ENCODE measurements at places on chromosomes 1 and 21. TPM values are rescaled to one million over a fixed set of nuclear protein-coding genes. Genes with fewer than 3 reads are reported as not detected.

DNA sequence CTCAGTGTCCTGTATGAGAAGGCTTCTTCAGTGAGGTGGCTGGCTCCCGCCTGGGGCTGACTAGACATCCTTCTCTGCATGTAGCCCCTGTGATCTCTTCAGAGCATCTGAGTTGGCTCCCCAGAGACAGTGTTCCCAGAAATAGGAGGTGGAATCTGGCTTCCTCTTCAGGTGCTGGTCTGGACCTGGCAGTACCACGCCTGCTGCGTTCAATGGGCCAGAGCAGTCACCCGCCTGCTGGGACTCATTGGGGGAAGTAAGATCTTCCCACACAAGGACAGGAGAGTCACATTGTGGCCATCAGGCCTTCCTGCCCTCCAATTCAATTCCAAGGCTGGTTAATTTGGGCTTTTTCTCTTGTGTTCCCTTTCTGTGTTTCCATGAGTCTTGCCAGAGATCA lies 51.0 kb downstream of the ADARB1 start:
- no peak for DNase-seq

DNA sequence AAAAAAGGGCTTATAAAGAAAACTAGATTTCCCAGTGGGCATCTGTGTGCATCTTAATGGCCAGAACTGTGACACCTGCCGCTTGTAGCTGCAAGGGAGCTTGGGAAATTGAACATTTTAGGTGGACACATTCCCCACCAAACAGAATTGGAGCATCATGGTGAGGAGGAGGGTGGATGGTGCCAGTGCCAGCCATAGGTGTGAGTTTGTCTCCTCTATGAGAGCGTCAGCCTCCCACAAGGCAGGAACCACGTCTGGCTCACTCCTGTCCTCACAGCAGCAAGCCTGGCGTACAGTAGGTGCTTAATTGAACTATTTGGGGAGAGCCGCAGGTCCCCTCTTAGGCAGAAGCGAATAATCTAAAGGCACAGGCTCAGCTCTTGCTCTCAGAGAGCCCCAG lies 124.5 kb upstream of the TMEM51 start:
- no peak for DNase-seq

DNA sequence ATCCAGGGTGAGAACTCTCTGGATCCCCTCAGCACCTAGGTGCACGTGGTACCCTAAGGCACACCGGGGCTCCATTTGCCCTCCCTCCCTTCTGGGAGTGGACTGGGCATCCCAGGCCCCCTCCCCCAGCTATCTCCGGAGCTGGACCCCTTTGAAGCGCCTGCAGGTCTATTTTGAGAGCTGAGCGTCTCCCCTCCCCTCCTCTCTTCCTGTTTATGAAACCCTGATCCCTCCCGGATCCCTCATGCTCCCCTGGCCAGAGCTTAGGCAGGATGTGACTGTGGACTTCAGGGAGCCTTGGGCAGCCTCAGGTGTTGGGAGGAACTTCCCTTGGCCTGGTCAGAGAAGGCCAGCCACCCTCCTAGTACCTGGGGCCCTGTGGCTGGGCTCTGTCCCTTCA lies 10.2 kb downstream of the RPS6KA1 start:
- DNase-seq = no peak

GRCh38 chr1:36771660-36772284 lies 262.5 kb downstream of the GRIK3 start:
- no peak for DNase-seq

GRCh38 chr1:209844695-209845407 lies 17.1 kb downstream of the UTP25 start:
- no peak for DNase-seq

- DNase-seq = peak; percentile 95
Observed at GRCh38 chr21:35063428-35064172, 14.5 kb upstream of the RUNX1 start.

DNA sequence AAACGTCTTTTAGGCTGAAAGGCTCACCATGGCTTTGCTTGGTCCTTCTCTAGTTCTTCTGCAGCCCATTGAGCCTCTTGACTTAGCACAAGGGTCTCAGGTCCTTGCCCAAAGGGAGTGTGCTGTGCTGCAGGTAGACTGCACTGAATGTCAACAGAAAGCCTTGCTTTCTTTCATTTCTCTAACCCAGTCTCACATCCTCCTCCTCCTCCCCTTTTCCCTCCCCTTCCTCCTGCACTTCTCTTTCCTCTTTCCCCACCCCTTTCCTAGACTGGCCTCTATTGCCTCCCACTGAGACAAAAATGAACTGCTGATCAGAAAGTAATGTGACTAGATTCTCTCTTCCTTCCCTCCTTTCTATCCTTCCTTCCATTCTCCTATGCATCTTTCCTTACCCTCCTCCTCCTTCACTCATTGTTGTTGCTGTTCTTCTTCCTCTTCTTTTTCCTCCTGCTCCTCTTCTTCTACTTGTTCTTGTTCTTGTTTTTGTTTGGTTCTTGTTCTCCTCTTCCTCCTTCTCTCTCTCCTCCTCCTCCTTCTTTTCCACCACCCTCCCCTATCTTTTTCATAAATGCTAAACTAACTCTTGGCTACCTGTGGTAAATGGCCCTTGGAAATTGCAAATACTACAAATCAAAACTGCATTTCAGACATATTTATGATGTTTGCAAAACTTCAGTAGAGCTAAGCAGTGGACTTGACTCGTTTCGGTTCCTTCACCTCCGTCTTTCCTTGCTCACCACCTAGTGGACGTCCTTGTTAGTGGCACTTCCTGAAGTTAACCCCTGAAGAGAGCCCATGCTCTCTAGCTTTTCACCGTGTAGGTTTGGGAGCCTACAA lies at the start of gene SELL:
SELL (minus strand) TSS at position 152 of the 840 bp plus-strand sequence; CDS start at position 30, 122 bp downstream.
- peak; percentile 61 for DNase-seq

DNA sequence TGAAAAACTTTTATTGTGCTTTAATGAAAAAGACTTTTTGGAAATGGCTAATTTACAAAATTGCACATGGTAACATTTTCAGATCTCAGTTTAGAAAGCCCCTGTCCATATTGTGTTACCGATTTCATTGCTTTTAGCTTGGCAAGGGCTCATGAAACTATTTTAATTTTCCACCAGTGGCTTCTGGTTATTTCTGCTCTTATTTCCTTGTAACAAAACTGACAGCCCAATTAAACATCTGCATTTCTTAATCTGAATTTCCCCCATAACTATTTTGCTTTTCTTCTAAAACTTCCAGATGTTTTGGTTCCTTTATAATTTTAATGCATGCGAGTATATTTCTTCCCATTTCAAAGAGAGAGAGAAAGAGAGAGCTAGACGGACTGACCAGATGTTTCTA lies 264.8 kb downstream of the PTPRC start:
- DNase-seq = no peak

The ETV3L gene
- total RNA-seq = not detected

The KCND3 gene
- total RNA-seq = 0.64 TPM

The SAMSN1 gene
- not detected for total RNA-seq

The RNF223 gene
- total RNA-seq = 0.17 TPM

The USH2A gene
- not detected for total RNA-seq

The FMN2 gene
- not detected for total RNA-seq

Data from mammary epithelial cell (primary cell).